ENCODE measurements at places on chromosomes 5 and 9.

DNA sequence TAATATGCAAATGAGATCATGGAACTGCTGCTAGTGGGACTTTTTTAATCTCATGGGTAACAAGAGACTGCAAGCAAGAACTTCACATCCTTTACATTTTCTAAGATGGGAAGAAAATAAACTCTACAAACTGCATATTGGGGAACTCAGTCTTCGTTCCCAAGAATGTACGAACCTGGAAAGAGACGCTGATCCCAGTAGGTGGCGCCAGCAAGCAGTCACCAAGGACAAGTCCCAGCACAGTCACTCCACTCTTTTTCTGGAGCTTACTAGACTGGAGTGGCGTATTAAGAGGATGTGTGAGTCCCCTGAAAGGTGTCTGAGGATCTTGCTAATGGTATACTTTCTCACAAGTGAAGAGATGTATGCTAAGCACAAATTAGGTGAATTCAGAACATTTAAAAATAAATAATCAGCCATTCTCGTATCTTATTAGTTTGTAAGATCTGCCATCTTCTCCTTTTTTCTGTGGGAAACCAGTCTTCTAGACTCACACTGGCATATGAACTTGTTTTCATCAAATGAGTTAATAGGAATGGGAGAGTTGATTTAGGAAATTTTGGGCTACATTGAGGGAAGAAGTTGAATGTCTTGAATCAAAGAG lies 16.0 kb upstream of the PUM3 start:
- peak; percentile 61 for DNase-seq

DNA sequence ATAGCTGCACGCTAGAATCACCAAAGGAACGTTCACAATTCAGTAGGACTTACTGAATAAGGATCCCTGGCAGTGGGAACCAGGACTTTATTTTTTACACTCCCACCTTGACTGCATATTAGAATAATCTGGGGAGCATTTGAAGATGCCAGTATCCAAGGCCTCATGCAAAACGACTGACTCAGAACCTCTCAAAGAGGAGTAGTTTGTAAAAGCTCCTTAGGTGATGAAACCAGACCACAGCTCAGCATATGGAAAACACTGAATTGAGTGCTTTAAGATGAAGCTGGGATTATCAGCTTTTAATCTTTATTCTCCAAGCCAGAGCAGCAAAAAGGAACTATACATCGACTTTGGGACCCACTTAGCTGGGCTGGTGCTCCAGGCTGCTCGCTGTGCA lies 288.3 kb downstream of the MLLT3 start:
- no peak for DNase-seq

DNA sequence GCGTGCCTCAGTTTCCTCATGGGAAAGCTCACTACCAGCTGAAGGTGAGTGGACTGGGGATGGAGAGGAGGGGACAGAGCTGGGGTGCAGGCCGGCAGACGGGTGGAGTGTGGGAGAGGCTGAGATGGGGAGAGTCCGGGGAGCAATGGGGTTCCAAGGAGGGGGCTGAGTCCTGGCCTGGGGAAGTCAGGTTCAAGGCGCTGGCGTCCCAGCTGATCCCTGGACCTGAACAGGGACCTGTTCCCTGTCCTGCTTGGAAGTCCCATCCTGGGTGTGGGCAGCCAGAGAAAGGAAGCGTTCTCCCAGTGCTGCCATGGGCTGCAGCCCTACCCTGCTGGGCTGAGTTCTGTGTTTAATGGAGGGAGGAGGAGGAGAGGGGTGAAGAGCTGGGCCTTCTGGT lies 60.9 kb upstream of the GNE start:
- no peak for DNase-seq

DNA sequence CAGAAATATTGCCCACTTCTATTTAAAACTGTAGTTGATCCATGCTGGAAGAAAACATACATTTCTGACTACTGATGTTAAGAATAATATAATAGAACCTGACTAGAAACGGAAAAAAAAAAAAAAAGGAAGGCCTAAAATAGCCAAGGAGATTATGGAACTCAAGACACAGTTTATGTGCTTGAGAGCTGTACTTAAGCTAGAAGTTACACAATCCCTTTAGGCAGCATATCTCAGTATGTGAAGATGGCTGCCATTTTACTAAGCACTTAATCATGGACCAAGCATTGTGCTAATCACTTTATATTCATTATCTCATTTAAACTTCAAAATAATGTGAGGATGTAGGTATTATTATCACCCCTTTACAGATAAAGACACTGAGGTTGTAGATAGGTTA lies 73.0 kb upstream of the NR4A3 start:
- DNase-seq = no peak

DNA sequence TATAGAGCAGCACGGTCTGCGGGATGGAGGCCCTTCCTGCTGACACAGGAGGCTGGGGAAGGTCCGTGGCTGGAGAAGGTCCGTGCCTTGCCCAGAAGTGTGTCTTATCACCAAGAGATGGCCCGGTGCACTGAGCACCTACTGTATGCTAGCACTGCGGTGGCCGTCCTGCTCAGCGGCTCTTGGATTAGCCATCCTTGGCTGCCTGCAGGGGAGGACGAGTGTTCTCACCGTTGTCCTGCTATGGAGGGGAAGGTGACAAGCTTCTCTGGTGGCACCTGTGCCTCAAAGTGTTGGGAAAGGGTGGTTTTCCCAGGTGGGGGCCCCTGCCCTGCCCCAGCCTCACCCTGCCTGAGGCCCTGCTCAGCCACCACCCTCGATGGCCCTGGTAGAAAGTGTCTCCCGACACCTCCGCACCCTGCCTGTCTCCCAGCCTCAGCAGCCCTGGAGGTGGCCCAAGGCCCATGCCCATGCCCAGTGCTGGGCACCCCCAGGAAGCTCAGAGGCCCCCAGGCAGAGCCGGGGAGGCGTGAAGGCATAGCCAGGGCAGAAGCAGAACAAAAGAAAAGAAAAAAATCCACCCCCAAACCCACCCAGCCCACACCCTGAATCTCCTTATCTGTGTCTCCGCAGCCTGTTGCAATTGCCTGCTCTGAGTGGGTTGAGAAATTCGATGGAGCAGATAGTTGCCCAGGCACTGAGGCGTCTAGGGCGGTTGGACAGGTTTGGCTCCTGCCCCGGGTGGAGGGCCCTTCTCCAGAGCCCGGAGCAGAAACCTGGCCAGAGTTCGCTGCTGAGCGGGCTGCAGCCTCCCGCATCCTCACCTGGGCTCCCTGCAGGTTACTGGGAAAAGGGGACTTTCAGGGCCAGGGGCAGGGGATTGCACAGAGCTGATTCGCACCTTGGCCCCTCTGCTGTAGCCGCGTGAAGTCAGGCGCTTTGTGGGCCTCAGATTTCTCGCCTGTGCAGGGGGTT lies 30.5 kb downstream of the RXRA start:
- no peak for DNase-seq

DNA sequence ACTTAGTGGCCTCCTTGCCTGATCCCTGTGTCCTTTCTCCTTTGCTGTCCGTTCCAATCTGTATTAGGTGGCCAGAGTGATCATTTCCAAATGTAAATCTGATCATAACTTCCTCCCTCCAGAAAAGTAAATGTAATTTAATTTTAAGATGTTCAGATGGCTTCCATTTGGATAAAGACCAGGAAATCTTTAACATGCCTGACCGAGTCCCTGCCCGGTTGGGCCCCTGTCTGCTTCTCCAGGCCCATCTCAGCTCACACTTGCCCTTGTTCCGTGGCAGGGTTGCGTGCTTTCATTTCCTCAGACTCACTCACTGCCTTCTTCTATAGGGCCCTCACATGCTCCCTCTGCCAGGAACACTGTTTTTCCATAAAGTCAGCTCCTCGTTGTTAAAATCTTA lies 7.6 kb downstream of the MAP3K1 start:
- no peak for DNase-seq

GRCh38 chr9:79604921-79605562 lies 33.3 kb downstream of the TLE4 start:
- no peak for DNase-seq

GRCh38 chr9:87324613-87325194 lies 173.0 kb upstream of the DAPK1 start:
- DNase-seq = peak; percentile 23

- DNase-seq = peak; percentile 22
Observed at GRCh38 chr9:108443741-108444140, 412.0 kb downstream of the ACTL7B start.

DNA sequence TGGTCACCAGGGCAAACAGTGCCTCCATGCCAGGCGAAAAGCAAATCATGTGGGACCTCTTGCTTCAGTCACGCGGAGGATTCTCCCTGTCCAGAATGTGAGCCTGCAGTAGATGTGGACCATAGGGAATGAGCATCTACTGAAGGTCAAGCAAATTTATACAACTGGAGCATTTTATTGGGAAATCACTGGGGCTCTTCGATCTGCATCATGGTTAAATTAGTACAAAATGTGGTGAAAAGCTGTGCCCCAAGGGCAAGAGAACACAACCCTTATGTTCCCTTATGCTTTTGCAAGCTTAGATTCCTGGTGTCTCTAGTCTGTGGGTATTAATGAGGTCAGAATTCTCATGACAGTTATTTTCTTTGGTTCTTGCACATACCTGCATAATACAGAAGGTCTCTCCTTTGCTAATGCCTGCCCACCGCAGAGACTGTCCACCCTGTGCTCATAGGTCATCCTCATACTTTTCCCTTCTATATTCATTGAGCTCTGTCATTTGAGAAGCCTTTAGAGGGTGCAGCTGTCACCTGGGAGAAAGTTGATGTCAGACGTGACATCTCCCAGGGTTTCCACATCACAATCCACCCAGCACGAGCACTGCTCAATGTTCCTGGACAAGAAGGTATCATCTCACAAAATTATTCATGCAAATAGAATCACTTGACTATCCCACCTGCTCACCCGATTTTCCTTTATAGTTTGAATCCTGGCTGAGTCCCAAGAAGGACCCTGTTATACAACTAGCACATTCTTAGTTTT lies 111.7 kb downstream of the NXNL2 start:
- DNase-seq = no peak

DNA sequence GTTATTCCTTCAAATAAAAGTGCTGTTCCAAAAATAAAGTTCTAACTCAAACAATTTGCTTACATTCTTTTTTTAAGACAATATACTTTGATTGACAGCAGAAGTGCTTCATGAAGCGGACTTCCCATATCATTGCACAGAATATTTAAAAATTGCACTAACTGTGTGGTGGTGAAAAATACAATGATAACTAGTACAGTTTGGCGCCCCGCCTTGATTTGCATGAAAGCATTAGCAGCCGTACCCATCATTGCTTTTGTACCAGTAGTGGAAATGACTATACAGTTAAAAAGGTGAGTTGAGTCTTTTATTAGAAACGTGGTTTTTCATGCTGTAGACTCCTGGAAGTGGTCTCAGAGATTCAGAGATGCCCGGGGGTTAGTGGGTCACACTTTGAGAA lies 69.5 kb upstream of the MAP3K1 start:
- no peak for DNase-seq

DNA sequence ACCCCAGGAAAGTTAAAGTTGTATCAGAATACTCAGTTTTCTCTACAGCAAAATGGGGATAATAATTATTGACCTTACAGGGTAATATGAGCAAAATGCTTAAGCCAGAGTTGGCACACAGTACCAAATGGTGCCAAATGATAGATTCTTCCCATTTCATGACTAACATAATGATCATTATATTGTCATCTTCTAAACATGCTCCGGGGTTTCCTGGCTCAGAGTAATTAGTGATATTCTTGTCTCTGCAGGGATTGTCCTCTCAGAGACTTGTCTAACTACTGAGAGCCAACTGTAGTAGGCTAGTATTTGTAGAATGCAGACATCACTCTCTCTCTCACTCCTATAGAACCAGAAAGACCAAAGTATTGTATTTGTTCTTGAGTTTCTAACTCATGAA lies 25.2 kb upstream of the PPP2R2B start:
- no peak for DNase-seq

- DNase-seq = no peak
Observed at GRCh38 chr9:136392538-136393449, 7.2 kb downstream of the SNAPC4 start.

GRCh38 chr9:68509689-68510088 lies 31.0 kb downstream of the TMEM252 start:
- DNase-seq = no peak

GRCh38 chr9:108049671-108050494 lies 560.3 kb upstream of the KLF4 start:
- DNase-seq = no peak

- DNase-seq = no peak
Observed at GRCh38 chr5:117131048-117131679, 556.5 kb upstream of the SEMA6A start.

DNA sequence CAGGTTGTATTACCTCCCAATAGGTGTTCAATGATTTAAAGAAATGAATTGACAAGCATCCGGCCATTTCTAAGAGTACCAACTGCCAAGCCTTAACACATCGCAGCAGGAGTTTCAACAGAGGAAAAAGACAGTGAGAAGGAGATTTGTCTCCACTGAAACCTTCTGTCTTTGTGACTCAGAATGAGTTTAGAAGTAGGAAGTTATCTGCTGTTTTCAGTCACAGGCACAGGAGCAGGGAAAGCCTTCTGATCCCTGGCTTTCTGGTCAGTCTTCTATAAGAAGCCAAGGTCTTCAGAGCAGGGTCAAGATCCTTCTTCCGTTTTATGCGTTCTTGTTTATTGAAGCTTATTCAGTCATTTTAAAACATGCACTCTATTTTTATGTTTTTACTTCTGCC lies 390.7 kb upstream of the PCSK5 start:
- DNase-seq = no peak

DNA sequence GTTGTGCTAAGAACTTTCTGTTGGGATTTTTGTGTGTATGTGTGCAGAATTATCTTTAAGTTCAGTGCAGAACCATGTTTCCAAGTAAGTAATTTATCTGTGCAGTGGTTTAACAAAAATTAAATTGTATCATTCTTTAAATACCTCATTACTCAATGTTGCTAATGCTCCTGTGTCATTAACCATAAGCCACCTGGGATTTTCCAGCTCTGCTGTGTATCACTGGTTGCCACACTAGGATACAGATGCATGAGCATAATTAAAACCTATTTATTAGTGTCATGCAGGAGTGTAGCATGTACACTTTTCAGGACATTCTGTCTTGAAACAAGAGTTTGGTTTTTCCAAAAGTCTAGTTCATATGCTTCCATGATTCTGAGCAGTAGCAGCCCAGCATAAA lies 120.4 kb upstream of the PTGER4 start:
- DNase-seq = no peak

DNA sequence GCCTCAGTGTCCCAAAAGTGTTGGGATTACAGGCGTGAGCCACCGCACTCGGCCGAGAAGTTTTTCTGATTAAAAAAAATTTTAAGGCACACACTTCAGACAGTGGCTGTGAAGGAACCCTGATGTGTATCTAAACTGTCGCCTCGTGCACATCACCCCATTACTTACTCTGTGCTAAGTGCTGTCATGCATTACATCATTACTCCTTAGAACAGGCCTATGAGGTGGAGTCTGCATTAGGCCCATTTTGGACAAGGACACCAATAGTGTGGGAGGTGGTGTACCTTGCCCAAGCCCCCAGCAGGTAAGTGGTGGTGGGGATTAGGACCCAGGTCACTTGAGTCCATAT lies 3.8 kb upstream of the CDHR2 start:
- DNase-seq = no peak

DNA sequence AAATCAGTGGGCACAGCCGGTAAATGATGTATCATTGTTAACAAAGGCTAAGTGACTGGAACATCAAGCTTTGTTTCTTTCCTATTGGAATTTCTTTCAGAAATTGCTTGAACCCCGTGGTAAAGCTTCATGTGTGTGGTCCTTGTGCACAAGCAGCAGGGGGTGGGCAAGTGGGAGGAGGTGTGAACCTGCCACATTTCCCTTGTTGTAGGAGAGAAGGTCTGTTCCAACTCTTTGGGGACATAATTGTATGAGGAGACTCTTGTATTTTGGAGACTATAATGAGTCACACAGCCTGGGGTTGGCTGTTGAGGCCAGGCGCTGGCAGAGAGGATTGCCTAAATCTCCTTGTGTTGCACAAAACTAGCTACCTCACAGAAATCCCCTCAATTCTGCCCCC lies 620.5 kb downstream of the IRX1 start:
- DNase-seq = no peak
